ENCODE measurements at places on chromosomes 11 and 22.

DNA sequence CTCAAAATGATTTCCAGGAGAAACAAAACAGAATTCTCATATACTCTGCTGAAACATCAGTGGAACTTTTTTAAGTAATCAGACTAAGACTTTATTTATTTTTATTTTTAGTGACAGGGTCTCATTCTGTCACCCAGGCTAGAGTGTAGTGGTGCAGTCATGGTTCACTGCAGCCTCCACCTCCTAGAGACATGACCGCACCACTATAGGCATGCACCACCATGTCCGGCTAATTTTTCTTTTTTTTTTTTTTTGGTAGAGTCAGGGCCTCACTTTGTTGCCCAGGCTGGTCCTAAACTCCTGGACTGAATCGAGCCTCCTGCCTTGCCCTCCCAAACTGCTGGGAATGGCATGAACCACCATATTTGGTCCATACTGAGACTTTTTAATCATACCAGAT lies 42.9 kb downstream of the PRDM10 start:
- no peak for DNase-seq

DNA sequence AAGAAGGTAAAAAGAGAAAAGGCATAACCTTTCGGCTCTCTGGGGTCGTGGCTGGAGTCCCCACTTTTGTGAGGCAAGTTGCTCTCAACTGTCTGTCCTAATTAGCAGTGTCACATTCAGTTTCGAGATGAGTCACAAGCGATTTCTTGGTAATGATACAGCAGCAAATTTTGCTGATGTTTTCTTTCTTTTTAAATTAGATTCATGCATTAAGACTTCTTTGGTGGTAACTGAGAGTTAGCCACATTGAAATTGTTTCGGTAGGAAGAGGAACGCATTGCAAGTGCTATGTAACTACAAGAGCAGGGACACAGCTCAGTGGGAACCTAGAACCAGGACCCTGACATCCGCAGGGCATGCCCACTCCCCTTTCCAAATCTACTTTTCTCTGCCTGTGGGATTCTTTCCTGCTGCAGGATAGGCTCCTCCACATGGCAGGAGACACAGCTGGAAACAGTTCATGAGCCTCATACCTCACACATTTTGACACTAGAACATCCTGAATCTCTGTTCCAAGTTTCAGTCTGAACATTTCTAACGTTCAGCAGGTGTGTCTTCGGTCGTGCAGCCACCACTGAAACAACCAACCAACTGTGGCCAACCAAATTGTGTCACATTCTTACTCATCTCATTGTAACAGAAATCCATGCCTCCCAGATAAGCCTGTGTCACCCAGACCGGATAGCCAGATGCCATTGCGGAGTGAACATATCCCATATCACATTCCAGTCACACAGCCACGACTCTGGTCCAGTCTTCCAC lies 987.6 kb downstream of the NTM start:
- no peak for DNase-seq

DNA sequence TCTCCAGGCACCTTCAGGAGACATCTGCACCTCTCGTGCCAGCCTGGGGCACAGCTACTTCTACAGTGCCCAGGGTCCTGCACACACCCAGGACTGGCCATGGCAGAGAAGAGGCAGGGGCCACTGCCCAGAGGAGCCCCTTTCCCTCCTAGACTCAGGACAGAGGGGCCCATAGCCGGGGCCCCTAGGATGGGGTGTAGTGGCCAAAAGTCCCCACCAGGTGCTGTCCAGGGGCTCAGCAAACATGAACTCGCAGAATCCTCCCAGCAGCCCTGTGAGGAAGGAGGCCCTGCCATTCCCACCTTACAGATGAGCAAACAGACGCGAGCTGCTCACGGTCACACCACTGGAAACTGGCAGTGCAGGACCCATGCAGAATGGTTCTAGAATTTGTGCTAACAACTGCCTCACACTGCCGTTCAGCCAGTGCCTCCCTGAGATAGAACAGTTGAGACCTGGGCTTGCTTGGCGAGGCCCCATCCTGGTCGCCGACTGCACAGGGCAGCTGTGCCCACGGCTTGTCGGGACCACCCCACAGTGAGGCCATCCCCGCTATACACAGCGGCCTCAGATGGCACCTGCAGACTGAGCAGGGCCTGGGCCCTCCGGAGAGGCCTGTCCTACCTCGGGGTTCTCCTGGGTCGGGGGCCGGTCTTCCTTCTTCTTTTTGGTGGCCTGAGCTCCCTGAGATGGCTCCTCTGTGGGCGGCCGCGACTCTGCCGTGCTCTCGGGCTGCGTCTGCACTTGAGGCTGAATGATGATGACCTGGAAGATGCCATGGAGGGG lies 96.4 kb downstream of the PHF21B start:
- no peak for DNase-seq

GRCh38 chr11:62137881-62138629 lies 14.2 kb downstream of the INCENP start:
- DNase-seq, result no peak

GRCh38 chr11:48141475-48142122 lies 75.0 kb upstream of the OR4B1 start:
- DNase-seq, result peak; percentile 14

DNA sequence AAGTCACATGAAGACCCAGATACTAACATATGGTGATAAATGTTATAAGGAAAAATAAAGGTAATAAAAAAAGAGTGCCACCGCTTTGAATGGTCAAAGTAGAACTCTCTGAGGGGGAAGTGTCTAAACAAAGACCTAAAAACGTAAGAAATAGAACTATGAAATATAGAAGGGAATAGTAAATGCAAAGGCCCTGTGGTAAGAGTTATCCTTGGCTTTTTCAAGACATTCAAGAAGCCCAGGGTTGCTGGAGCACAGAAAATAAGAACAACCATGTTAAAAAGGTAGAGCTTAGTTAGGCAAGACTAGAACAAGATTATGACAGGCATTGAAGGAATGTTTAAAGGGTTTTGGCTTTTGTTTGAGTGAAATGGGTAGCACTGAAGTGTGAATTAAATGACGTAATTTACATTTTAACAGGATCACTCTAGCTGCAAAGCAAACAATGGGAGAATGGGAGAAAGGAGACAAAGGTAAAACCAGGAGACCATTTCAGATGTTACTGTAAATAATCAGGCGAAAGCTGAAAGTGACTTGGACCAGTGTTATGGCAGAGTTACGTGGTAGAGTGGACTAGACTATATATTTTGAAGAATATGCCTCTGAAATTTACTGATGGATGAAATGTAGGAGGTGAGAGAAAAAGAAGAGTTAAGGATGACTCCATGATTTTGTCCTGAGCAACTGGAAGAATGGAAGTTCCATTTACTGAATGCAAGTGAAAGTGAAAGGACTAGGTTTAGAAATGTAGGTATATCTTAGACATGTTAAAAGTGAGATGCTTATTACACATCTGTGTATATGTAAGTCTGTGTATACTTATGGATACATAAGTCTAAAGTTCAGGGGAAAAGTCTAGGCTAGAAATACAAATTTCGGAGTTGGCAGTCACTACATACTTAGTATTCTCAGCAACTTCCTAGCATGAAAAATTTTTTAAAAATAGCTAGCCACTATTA lies 28.5 kb downstream of the BTBD10 start:
- DNase-seq, result no peak

DNA sequence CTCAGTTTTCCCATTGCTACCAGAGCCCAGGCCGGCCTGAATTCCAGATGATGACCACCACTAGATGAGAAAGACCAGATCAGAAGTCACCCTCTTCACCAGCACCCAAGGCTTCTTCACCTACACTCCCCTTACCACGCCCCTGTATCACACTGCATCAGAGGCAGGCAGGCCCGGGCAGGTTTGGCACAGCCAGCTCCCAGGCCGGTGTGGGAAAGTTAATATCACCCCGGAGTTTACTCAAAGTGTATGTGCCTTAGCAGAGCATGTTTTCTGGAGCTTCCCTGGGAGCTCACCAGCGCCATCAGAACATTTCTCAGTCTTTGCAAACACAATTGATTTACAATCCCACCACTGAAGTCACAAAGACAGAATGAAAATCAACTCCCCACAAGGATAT lies 47.5 kb upstream of the POU2AF1 start:
- no peak for DNase-seq

GRCh38 chr11:1226986-1227550 lies 4.2 kb downstream of the MUC5B start:
- no peak for DNase-seq

GRCh38 chr22:40043081-40043480 lies 48.3 kb downstream of the FAM83F start:
- no peak for DNase-seq
